ENCODE measurements at places on chromosomes 1 and 21. TPM values are rescaled to one million over a fixed set of nuclear protein-coding genes. Genes with fewer than 3 reads are reported as not detected.

KLF17 gene
- 1.1 TPM for total RNA-seq

DMRTA2 gene
- 0.18 TPM for total RNA-seq

REN gene
- not detected for total RNA-seq

KIF2C gene
- 1.1 TPM for total RNA-seq

FABP3 gene
- 44.2 TPM for total RNA-seq
